ENCODE measurements at places on chromosomes 4 and X. TPM values are rescaled to one million over a fixed set of nuclear protein-coding genes. Genes with fewer than 3 reads are reported as not detected.

Gene CCDC120
- total RNA-seq: 19.1 TPM

Gene TACC3
- total RNA-seq: 175 TPM

Gene SOD3
- 112 TPM for total RNA-seq

Gene DGKK
- 0.16 TPM for total RNA-seq

Gene ENOX2
- total RNA-seq: 1.5 TPM

Gene CDX4
- not detected for total RNA-seq

Gene TMEM156
- total RNA-seq: not detected

Gene GK2
- total RNA-seq: not detected

Gene DNAJB14
- total RNA-seq: 42.0 TPM

Gene KLHL34
- 1.3 TPM for total RNA-seq

Gene SPANXA1
- not detected for total RNA-seq

Gene COQ2
- total RNA-seq: 14.4 TPM

Gene CLGN
- total RNA-seq: 2.4 TPM

Gene IL13RA2
- total RNA-seq: not detected

Gene ACOX3
- 32.1 TPM for total RNA-seq

Gene UGT2A3
- 28.5 TPM for total RNA-seq

Gene TLR1
- 7.9 TPM for total RNA-seq

Gene GPRASP2
- 3.1 TPM for total RNA-seq

Gene HTR2C
- total RNA-seq: not detected

Gene EDA
- total RNA-seq: 0.60 TPM

Gene RPA4
- total RNA-seq: 3.0 TPM

Gene GDPD2
- total RNA-seq: 68.1 TPM

Gene ZCCHC18
- total RNA-seq: 0.95 TPM

Gene BMP3
- 4.0 TPM for total RNA-seq

Gene LNX1
- 18.7 TPM for total RNA-seq

Gene TMLHE
- total RNA-seq: 26.2 TPM

Gene TIMM17B
- total RNA-seq: 47.5 TPM
